ENCODE measurements at places on chromosomes 2 and 18.
A peak's percentile ranks its signal among the peaks of the same experiment; 100 is the strongest.

GRCh38 chr18:25253136-25253535, 98.8 kb downstream of the ZNF521 start:
- DNase-seq: no peak

- DNase-seq: no peak
These were observed 3.0 kb downstream of the DAPL1 start for GRCh38 chr2:158797963-158798700.

DNA sequence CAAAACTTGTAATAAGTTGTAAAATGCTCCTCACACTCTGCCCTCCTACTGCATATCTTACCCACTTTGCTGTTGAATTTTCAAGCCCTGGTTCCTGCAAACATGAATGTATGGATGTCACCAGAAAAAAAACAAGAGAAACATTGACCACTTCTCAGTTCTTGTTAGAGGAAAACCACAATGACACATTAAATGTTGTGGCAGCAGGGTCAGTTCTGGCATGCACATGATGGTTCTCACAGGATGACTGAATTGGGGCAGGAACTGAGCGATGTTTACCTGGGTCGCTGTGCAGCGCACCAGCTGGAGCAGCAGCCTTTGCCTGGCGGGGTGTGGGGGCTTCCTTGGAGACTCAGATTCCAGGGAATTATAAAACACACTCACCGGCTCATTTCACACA, 14.0 kb upstream of the PRKCE start:
- peak; percentile 52 for DNase-seq

DNA sequence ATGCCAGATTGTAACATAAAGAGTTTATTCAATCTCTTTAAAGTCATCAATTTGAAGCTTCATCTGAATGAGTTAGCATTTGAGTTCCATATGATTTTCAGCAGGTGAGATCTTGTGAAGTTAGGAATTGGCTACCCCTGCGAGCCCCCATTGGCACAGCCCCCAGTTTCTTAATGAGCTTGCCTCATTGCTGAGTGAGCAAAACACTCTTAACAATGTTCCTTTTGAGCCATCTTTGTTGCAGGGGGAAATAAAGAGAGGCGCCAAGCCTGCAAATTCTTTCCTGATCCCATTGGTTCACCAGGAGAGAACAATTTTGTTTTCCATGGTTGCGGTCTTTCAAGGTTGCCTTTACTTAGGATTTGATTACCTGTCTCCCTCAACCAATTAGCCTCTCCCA, 18.7 kb downstream of the DPP10 start:
- DNase-seq: no peak

GRCh38 chr18:65363911-65364632, 386.7 kb upstream of the CDH7 start:
- DNase-seq: no peak

DNA sequence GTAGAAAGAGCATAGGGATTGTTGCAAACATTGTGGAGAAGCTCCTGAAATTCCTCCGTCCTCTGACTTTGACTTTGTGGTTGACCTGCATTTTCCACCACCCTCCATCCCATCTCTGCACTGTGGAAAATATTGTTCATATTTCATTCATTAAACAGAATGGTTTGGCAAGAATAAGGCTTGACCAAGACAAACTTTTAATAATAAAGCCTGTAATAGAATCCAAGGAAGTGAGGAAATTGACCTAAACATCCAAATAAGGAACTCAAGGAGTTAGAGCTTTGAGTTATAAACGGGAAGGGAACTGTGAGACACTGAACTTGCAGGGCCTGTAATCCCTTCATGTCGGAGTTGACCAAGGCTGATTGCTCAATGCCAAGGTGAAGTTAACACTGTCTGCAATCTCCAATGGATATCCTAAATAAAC, 115.2 kb downstream of the GFPT1 start:
- no peak for DNase-seq

GRCh38 chr18:62651276-62652056, 63.9 kb upstream of the PHLPP1 start:
- DNase-seq: no peak

- DNase-seq: no peak
These were observed 117.2 kb upstream of the OTX1 start for GRCh38 chr2:62933398-62933917.

DNA sequence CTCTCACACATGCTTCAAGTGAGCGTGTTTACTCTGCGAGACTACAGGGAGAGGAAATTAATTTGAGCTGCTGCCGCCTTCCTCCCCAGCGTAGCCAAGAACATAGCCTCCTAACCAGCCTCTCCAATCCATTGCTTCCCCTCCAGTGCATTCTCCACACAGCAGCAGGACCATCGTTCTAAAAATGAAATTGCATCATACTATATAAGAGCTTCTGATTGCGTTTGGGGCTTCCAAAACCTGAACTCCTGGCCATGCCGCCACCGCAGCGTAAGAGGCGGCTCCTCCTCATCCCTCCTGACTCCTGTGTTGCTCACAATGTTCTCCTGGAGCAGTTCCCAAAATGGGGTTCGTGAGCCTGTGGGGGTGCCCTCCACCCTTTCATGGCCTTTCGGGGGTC, 142.1 kb downstream of the MYT1L start:
- no peak for DNase-seq

GRCh38 chr2:123993728-123994323, 31.3 kb upstream of the CNTNAP5 start:
- peak; percentile 41 for DNase-seq

DNA sequence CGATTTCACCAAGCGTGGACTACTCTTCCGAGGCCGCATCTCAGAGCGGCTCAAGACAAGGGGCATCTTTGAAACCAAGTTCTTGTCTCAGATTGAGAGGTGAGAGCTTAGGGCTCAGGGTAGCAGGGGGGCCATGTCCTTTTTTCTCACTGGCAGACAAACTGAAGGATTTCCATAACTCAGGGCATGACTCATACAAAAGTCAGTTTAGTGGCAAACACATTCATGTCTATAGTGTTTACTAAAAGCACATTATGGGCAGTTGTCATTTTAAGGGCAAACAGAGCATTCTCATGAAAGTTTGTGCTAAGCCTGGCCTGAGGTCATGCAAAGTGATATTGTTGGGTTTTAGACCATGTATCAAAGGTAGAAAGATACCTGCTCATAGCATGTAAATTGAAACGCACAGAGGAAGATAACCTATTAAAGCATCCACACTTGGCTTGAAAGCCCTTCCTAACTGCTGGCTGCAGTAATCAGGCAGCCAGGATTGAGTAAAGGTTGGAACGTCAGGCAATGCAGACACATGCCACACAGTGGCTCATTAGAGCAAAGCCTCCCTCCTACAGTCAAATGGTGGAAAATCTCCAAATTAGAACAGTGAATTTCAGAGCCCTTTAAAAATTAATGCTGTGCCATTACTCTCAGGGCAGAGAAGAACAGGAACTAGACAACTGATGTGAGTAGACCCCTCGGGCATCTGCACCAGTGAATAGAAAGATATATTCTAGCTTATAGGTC, 54.2 kb downstream of the HK2 start:
- DNase-seq: no peak

GRCh38 chr2:168948621-168949212, 47.6 kb downstream of the G6PC2 start:
- DNase-seq: peak; percentile 26

DNA sequence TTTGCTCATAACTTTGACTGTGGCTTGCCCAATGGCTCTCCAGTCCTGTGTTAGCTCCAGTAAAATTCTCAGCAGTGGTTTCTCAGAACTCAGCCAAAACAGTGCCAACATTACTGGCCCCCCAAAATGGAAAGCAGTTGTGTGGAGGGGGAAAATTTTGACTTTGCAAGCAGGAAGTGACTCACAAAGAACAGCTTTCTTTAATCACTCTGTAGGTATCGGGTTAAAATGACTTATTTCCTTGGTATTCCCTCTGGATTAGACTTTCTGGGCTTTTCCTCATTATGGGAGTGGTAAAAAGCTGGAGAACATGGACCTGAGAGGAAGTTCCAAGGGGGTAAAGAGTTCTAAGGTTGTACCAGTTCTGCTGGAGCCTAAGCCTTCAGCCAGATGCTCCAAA, 175.7 kb upstream of the RND3 start:
- no peak for DNase-seq

- DNase-seq: no peak
These were observed 1012.6 kb downstream of the BCL11A start for GRCh38 chr2:59540864-59541263.

DNA sequence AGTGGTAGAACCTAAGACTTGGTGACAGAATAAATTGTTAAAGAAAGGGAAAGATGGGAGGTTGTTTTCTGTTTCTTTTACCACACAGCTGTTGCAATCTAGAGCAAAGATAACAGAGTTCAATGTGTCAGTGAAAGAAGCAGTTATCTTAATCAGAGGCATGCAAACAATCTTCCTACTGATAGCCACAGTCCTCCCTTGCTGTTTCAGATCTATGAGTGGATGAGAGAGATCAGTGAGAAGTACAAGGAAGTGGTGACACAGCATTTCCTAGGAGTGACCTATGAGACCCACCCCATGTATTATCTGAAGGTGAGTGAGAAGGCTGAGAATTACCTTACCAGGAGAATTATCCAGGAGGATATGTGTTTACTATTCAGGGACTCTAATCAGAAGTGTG, 15.9 kb downstream of the CPO start:
- DNase-seq: no peak

DNA sequence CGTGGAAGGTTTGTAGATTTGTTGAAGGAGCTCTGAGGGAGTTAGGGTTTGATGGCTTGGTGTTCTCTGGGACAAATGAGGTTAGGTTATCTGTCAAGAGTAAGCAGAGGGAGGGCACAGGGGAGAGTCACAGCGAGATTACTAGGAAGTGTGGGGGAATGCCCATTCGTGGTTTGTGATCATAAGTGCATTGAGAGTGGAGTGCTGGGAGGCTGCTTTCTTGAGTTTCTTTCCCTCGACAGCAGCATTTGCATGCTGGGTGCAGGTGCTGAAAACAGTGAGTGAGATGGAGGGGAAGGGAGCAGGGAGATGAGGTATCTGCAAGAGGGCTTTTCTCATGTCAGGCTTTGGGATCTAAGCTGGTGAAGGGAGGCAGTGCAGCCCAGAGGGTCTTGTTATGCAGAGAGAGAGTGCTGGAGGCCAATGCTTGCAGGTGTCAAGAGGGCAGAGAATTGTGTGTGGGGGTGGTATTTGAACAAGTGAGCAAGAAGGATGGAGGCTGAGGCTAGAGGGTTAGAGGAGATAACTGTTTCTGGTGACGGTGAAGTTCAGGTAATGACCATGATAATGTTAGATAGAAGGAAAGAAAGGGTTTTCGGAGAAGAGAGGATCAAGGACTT, 8.8 kb downstream of the RALB start:
- no peak for DNase-seq

GRCh38 chr2:58669998-58670397, 428.9 kb upstream of the FANCL start:
- DNase-seq: no peak

- no peak for DNase-seq
These were observed 256.0 kb downstream of the EIPR1 start for GRCh38 chr2:3121601-3122000.

- DNase-seq: no peak
These were observed 13.3 kb upstream of the MTERF4 start for GRCh38 chr2:241115361-241115760.

DNA sequence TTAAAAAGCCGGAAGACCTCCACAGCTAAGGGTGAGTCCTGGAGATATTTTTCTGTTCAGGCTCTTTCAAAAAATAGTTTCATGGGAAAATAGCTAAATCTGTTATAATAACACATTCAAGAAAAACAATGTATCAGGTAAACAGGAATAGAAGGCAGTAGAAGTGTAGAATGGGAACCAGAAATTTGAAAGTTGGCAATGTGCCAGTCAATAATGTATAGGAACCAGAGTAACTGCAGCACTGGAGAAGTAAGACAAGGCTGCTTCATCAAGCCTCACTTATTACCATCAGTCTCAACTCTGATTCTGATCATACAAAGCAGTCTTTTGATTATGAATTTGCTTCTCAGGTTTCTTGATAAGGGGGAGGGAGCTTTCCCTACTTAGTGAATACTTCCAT, 81.4 kb upstream of the VRK2 start:
- DNase-seq: peak; percentile 22

GRCh38 chr2:181128199-181128598, 147.8 kb downstream of the UBE2E3 start:
- DNase-seq: no peak

- DNase-seq: no peak
These were observed 191.4 kb downstream of the MBD2 start for GRCh38 chr18:54033052-54033451.

DNA sequence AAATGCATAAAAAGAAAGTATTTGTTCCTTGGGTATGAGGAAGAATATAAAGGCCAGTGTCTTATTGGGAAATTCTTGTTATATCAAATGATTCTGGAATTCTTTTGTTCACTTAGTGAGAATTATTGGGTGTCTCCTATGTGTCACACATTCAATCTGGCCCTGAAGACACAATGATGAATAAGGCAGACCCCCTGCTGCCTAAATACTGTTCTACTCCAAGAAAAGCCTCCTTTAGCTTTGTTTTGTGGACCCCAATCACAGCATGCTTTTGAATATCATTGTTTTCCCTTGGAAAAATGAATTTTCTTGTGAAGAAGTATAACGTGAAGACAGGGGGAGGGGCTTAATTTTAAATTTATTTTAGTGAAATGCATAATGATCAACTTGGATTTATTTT, 682.4 kb downstream of the LRRTM4 start:
- no peak for DNase-seq

GRCh38 chr2:54054271-54054670, 61.1 kb upstream of the ACYP2 start:
- DNase-seq: peak; percentile 49

- no peak for DNase-seq
These were observed 13.1 kb downstream of the SEH1L start for GRCh38 chr18:12960853-12961397.
